Memory B cell (primary cell): ENCODE measurements at places on chromosomes 5 and 9.

DNA sequence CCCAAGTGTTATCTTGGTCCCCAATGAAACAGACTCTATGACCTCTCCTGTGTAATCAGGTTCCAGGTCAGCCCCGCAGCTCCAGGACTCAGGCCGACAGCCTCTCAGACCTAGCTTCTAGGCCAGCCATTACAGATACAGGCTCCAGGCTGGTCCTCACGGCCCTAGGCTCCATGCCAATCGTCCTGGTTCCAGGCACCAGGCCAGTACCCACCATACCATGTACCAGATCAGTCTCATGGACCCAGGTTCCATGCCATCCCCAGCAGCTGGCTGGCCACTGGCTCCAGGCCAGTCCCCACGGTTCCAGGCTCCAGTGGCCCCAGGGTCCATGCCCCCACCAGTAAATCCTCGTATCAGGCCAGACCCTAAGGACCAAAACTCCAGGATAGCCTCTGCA, 1326.6 kb upstream of the C9orf72 start:
- no peak for DNase-seq

GRCh38 chr5:108084105-108084504, 297.8 kb downstream of the FBXL17 start:
- no peak for DNase-seq

GRCh38 chr9:83570359-83570758, 32.2 kb upstream of the FRMD3 start:
- no peak for DNase-seq

GRCh38 chr9:132268725-132269352, 85.9 kb downstream of the SETX start:
- DNase-seq, result peak; percentile 70

DNA sequence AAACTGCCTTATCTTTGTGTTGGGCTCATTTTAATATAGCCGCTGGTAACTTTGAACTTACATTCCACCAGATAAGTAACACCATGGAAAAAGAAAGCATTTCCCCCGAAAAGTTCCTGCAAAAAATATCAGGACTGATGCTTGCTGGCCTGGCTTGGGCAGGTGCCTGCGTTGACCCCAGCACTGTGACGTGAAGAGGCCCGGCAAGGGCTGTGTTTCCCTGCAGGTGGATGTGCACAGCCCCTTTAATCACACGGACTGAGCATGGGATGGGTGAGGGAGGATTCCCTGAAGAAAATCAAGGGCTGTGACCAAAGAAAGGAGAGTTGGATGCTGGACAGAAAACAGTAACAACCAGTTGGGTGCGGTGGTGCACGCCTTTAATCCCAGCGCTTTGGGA, 138.2 kb downstream of the NSG2 start:
- no peak for DNase-seq

DNA sequence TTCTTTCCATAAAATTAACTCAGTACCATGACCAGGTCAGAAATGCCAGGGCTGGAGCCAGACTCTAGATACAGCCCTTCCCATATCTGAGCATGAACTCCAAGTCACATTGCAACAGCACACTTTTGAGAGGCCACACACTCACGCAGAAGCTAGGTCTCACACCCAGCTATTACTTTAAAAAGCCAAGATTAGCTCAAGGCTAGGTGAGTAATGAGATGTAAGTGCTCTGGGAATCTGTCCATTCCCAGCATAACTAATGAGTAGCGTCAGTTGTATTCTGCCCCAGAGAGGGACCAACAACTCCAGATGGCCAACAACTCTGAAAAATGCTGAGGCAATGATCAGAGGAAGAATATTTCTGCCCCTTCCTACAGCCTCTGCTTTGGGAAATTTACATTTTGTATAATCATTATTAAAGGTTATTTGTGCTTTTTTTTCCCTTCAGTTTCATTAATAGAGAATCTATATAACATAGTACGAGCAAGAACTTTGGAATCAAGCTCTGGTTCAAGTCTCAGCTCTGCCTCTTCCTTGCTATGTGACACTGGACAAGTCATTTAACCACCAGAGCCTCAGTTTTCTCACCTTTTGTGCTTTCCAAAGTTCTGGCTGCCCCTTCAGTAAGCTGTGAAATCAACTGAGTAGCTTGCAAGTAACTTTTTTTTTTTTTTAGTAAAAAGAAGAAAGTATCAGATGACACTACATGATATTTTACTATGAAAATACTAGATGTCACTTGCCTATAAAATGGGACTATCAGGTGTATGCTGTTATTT, 118.3 kb downstream of the NR6A1 start:
- no peak for DNase-seq

GRCh38 chr9:10059044-10059443, 553.8 kb downstream of the PTPRD start:
- DNase-seq, result no peak

GRCh38 chr5:11130131-11130530, 369.1 kb upstream of the DAP start:
- no peak for DNase-seq

- DNase-seq, result no peak
Measured at GRCh38 chr9:16075696-16076095, 522.9 kb downstream of the CCDC171 start.

DNA sequence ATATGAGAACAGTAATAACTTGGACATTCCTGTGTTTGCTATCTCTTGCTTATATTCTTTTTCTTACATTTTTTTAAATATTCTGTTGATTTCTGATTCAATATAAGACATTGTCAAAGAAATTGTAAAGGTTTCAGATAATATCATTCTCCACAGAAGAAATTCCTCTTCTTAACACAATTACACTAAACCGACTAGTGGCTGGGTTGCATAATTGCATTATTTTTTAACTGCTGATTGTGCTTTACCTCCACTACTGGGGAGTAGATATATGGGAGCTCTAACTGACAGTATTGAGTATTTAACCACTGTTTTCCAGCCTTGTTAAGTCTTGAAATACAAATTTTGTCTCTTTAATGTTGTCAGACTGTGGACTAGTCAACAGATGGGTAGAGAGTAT, 723.8 kb upstream of the EDIL3 start:
- DNase-seq, result no peak

- no peak for DNase-seq
Measured at GRCh38 chr5:44842496-44843282, 33.9 kb downstream of the MRPS30 start.

GRCh38 chr9:109198736-109199382, 31.8 kb upstream of the FRRS1L start:
- no peak for DNase-seq

GRCh38 chr5:52674815-52675545, 112.7 kb upstream of the ITGA1 start:
- DNase-seq, result no peak

DNA sequence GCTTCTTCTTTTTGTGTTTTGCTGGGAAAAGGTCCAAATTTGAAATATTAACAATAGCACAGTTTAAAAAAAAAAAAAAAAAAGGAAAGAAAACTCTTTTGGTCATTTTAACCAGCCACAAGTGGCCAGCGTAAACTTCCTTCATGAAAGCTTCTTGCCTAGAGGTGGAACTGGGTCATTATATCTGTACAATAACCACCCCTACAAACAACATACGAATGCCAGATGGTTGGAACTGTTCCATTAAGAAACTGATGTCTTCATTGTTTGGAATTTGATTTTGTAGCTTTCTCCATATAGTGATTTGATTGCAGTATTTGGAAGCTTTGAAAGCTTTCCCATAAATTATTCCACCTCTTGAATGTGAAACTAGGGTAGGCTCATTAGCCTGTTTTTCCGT, 18.3 kb upstream of the LPAR1 start:
- DNase-seq, result no peak

- no peak for DNase-seq
Measured at GRCh38 chr5:61625137-61625561, 293.1 kb downstream of the ZSWIM6 start.

DNA sequence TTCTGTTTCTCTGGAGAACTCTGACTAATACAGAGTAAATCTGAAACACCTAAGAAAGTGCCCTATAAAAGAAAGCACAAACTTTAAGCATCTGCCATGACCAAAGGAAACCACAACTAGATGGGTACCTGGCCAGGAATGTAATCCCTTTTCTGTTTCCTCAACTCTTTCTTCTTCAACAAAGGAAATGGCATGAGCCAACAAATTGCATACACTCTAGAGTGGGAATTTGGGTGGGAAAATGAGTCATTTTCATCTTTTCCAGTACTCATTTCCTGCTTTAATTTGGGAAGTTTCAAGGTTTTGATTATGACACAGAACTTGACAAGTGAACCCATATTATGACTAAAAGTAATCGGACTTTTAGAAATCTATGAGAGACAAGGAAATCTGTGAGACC, 349.2 kb upstream of the RORB start:
- no peak for DNase-seq

DNA sequence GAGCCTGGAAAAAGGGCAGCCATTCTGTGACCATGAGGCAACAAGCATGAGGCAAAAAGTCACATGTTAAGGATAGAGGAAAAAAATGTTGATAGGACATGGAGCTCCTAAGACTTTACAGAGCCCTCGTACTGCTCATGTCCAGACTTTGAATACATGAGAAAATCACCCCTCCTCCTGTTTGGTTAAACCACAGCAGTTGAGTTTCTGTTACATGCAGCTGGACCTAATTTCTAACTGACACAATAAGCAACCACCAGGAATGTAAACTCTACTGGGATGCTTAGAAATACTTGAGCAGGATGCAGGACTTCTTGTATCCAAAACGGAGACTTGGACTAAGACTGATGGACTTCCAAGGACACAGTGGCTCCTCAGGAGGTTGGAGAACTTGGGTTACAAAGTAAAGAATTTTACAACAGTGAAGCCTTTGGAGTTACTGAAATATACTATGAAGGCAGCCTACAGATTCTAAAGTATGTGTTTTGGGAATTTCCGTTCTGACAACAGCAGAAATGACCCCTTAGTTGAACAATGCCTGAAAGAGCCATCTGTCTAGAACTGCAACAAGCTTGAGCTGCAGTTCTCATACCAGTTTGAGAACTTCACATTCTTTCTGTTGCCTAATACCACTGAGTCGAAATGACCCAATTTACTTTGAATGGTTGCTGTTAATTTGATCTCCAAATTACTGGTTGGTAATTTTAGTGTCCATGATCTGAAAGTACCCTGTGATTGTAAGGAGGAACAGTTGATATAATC, 268.9 kb downstream of the PIK3R1 start:
- DNase-seq, result no peak

GRCh38 chr9:88186495-88187110, 48.3 kb upstream of the SPATA31C2 start:
- DNase-seq, result no peak

DNA sequence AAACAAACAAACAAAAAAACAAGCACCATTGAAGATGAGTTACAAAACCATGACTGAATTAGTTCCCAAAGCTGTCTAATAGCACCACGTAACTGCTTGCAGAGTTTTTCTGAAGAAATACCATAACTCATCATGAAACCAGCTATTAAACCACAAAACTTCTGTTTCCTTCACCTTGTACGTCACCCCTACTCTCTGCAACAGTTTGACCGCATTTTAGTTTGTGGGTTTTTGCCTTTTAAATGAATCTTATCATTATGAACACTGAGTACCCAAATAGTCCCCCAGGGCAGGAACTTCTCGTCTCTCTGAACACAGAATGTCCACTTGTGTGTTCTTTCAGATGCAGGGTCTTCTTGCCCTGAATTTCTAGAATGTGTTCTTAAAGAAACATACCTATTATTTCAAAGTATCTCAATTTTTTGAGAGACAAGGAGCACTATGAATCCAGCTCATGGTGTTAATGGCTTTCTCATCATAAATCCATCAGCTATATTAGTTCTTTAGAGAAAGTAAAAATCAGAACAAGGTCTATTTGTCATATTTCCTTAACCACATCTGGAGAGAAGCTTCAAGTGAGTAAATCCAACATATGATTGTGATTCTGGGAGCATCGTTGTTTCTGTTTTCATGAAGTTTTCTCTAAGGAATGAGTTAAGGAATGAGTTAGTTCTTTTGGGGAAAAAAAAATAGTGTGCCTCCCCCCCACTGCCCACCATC, 210.6 kb downstream of the AUH start:
- peak; percentile 42 for DNase-seq

DNA sequence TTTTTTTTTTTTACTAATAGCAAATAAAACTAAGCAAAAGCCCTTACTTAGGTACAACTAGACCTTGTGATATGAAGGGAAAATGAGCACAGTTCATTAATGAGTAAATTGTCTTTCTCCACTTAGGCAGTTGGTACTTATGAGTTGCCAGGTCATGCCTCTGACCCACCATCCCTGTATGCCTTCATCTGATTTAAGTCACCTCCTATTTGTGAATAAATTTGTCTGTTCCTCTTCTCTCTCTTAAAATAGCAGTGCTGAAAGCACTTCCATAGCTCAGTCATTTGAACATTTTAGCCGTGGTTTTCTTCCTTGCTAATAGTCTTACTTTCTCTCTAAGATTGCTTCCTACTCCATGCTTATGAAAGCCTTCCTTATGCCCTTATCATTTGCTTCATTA, 61.4 kb downstream of the SLC44A1 start:
- no peak for DNase-seq

DNA sequence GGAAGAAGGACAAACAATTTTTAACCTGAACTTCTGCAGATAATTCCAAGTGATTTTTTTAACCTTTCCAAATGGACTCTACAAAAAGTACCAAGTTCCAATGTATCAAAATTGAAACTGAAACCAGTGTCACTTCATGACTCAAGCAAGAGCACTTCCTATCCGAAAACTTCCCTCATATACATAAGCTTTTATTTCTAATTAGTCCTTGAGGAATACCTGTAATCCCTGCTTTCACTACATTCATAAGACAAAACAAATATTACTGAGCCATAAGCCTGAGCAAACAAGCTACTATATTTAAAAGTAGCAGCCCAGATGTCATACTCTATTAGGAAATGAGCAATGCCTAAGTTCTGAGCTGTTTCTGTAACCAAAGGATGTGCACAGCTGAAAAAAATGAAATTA, 224.4 kb downstream of the EBF1 start:
- no peak for DNase-seq

- no peak for DNase-seq
Measured at GRCh38 chr9:127004946-127005769, 90.6 kb downstream of the RALGPS1 start.

- DNase-seq, result no peak
Measured at GRCh38 chr5:52657247-52657645, 130.5 kb upstream of the ITGA1 start.

GRCh38 chr9:106467113-106467864, 395.7 kb upstream of the ZNF462 start:
- DNase-seq, result no peak

GRCh38 chr9:102941868-102942267, 53.3 kb upstream of the CYLC2 start:
- DNase-seq, result no peak

- no peak for DNase-seq
Measured at GRCh38 chr5:128637031-128637430, 99.0 kb upstream of the FBN2 start.
